ENCODE measurements at places on chromosomes 3 and 15. TPM values are rescaled to one million over a fixed set of nuclear protein-coding genes. Genes with fewer than 3 reads are reported as not detected.

The ADIPOQ gene
- polyA plus RNA-seq, result not detected

The SLC33A1 gene
- 12.5 TPM for polyA plus RNA-seq

The UBA7 gene
- 33.5 TPM for polyA plus RNA-seq

The CA12 gene
- not detected for polyA plus RNA-seq
